ENCODE measurements at places on chromosomes 12 and 14.

DNA sequence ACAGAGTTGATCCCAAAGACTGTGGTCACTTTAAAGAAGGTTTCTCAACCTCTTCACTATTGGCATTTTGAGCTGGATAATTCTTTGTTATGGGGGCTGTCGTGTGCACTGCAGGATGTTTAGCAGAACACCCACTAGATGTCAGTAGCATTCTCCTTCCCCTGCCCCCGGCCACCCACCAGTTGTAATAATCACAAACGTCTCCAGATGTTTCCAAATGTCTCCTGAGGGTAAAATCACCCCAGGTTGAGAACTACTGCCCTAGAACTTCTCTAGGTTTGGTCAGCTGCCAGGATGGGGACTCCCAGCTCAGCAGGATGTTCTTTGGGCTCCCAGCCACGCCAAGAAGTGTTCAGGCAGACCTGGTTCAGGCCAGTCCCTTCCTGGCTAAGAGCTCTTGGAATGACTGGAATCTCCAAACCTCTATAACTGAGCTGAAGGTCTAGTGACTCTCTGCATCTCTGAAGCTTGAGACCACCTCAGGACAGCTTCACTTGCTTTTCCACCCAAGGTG is 12.5 kb upstream of the AJUBA start:
- DNase-seq, result peak; percentile 39

DNA sequence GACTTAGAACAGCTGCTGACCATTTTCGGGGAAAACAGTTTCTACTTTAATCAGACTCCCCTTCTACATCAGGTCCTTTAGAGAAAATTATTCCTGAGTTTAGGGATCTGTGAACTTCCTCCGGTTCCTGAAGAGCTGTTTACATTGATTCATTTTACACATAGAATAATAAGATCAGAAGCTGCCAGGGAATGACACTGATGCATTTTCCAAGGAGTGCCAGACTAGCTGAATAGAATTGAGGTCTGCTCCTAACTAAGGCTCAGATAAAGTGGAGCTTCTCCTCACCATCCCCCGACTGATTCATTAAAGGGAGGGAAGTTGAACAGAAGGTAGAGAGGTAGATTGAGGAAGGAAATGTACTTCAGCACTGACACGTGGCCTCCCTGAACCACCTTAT is 41.9 kb upstream of the PSMA6 start:
- DNase-seq, result no peak

DNA sequence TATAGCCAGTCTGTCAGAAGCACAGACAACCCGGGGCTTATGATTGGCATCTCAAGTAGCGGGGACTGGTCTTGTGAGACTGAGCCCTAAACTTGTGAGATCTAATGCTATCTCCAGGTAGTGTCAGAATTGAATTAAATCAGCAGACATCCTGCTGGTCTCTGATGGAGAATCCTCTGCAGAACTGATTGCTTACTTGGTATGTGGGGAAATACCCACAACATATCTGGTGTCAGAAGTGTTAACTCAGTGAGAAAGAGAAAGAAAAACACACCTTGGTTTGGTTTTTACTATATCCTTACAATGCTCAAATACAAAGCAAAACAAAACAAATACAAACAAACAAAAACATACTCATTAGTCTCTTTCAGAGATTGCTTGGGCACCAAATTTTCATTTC is 10.0 kb downstream of the SEL1L start:
- DNase-seq, result no peak

DNA sequence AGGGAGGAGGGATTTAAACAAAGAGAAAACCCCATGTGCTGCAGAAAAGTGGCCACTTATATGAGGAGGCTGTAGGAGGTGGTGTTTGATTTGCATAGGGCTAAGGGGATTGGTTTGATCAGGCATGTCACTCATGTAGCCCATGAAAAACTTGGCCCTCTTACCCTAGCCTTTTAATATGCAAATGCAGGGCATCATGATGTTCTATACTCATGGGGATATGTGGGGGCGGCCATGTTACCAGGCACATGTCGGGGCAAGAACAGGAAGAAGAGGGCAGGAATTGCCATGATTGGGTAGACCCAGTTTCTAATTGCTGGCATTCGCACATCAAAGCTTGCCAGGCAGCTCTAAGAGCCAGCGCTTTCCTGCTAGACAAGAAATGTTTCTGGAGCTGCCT is 28.8 kb downstream of the KLRK1 start:
- no peak for DNase-seq

DNA sequence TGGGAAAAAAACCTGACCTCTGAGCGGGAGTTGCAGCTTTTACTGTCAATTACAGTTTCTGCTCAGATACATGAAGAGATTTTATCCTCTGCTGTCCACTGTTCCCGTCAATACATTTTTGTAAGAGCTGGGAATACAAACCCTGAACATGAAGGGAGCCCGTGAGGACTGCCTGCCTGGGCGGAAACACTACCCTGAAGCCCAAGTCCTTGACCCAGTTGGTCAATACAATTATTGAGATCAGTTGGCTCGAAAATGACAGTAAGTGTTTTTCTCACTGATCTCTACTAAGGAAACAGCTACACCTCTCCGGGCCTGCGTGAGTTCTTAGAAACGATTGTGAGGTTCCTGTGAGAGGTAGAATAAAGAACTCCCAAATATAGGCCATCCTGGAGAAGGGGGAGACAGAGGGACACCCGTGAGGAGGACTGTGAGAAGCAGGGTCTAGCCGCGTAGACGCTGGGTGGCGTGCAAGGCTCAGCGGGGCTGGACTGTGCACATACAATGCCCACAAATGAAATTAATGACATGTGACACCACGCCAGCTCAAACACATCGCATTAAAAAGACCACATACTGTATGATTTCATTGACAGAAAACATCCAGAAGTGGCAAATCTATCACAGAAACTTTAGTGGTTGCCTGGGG is 509.5 kb downstream of the TMEM132D start:
- DNase-seq, result no peak

DNA sequence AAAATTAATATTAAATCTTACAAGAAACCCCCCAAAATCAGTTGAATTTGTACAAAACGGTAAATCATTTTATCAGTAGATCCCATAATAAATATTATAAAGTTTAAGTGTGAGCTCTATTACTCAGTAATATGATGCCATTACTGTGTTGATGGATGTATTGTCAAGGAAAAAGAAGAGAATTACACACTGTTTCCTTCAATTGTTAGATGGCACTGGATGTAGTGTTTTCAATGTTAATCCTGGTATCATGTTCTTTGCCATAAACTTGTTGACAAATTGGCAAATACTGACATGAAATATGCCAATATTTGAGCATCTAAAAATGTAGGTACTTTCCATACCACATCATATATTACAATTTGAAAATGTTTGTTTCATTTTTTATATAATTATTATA is 101.6 kb downstream of the NTS start:
- DNase-seq, result no peak

DNA sequence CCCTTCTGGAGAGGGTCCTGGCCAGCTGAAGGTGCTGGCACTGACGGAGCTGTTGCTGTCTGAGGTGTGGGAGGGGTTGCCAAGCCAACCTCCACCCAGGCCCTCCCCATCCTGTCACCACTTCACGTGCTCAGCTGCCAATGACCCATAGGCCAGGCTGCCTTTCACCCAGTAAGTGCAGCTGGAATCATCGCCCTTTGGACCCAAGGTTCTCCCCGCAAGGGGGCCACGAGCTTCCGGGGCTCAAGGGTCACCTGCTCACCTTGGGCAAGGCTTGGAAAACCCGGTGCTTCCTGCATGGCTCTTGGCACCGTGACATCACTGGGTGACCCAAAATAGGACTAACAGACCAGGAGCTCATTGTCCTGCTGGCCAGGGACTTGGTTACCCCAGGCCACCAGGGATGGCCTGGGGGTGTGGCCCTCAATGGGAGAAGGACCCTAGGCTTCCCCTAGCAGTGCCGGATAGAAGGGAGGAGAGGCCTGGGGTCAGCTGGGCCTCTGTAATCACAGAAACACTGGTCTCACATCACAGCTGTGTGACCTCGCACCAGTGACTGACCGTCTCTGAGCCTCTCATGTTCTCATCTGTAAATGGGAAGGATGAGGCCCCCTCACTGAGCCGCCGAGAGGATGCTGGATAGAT is 51.3 kb downstream of the CCDC85C start:
- no peak for DNase-seq

DNA sequence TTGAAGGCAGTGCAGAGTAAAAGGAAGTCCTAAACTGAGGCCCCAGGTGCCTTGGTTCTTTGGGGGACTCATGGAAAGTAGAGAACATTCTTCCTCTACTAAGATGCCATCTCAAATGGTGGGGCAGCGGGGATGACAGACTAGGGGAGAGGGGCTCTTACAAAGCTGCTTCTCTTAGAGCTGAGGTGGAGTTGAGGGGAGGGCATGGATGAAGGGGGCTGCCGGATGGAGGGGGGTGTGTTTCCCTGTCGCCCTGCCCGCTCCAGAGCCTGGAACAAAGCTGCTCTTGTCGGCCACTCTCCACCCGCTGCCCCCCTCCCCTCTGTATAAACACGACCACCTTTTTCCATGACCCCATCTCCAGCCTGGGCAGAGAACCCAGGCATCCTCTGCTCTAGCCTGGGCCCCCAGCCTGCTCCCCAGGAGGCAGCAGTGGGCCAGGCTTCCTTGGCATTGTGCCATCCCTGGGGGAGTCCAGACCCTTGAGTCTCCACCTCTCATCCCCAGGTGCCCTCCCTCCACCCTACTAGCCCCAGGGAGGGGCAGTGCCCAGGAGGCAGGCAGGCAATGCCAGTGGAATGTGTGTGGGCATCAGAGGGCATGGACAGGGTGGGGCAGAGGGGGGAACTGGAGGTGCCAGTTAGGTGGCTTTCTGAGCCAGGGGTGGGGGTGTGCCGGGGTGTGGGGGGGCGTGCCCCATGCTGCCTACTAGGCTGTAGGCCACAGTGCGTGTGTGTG is 1.7 kb downstream of the RARG start:
- DNase-seq, result peak; percentile 35

DNA sequence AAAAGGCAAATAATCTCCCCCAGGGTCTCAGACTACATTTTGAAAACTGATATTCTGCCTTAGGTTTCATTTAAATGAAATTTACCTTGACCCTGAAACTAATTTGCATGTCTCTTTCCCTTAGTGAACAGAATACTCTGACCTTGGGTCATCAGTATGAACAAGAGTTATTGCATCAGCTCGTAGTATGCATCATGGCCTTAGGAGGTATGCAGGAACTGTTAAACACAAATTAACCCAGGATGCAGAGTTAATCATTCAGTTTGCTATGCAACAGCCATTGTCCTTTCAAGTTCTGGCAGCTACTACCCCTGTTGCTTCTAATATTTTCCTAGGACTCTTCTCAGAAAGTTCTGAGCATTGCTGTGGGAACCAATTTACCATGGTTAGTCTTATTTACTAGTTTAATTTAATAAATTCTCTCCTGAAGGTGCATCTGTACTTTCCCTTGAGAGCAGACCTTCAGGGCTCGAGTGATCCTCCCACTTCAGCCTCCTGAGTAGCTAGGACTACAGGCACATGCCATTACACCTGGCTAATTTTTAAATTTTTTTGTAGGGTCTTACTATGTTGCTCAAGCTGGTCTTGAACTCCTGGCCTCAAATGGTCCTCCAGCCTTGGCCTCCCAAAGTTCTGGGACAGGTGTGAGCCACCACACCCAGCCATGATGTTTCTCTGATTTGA is 126.7 kb downstream of the TTC6 start:
- DNase-seq, result no peak

GRCh38 chr12:103415681-103416080 is 80.1 kb downstream of the C12orf42 start:
- DNase-seq, result no peak

DNA sequence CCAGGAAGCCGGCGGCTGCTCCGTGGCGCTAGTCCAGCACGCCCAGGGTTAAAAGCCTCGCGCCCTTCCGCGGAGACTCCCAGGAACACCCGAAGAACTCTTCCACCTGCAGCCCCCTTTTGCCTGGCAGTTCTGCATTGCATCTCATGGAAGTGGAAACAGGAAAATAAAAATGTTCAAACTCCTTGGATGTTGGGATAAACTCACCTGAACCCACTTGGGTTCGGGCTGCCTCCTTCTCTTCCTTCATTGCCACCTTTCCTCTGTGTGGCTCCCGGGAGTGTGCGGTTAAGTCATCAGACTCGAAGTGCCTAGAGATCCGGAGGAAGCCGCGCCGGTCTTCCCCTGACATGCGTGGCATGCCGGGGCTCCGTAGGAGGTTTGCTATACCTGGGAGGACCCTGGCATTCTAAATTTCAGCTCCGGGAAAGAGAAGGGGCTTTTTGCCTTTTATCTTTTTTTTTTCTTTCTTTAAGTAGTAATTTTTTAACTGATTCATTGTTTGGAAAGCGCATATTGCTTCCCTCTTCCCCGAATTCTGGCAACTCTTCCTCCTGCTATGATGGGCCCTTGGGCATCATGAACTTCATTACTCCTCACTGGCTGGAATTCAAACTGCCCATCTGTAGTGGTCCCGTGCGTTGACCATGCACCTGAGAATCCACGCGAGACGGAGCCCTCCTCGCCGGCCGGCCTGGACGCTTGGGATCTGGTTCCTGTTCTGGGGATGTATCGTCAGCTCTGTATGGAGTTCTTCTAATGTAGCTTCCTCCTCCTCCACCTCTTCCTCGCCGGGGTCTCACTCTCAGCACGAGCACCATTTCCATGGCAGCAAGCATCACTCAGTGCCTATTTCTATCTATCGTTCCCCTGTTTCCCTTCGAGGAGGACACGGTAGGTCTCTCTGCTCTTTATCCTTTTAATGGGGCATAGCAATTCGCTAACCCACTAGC is 931.4 kb downstream of the DIO2 start:
- no peak for DNase-seq

DNA sequence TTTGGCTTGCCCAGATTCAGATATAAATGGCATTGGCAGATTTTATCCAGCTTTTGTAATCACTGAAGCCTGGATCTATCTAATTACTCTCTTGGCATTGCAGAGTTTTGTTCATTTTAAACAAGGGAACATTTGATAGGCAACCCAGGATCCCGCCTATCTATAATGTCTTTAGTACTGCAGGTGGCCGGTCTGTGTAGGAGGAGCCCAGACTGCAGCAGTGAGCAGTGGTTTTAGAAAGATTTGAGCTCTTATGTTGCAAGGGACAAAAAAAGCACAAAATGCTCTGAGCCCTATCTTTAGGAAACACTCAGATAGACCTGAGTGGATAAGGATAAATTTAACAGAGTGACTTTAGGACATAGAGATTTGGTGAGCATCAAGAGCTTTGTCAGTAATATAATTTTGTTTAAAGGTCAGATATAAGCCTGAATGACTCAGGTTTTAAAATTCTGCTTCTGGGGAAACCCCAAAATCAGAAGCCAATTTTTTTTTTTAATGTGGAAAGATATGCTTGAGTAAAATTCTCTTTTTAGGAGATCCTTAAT is 165.5 kb downstream of the SLC5A8 start:
- no peak for DNase-seq

- no peak for DNase-seq
Observed at GRCh38 chr14:58639842-58640484, 2.2 kb downstream of the DACT1 start.

GRCh38 chr12:121804417-121805111 is 755 bp downstream of the SETD1B start:
- peak; percentile 71 for DNase-seq

- DNase-seq, result no peak
Observed at GRCh38 chr14:23727566-23728335, 91.6 kb downstream of the DHRS2 start.

- DNase-seq, result peak; percentile 91
Observed at GRCh38 chr12:132956011-132956788, at the start of gene ZNF605. TSS of gene ZNF605 (minus strand) at chr12:132956306. CDS start at chr12:132945635, 10,671 bp downstream.
